ENCODE measurements at places on chromosomes 3 and 15. TPM values are rescaled to one million over a fixed set of nuclear protein-coding genes. Genes with fewer than 3 reads are reported as not detected.

MLF1 gene
- total RNA-seq: 9.6 TPM

XRN1 gene
- 50.7 TPM for total RNA-seq

ZNF710 gene
- total RNA-seq: 8.5 TPM

REC114 gene
- total RNA-seq: not detected
